ENCODE measurements at places on chromosomes 1 and 21.
A peak's percentile ranks its signal among the peaks of the same experiment; 100 is the strongest.

- no peak for DNase-seq
These were observed 239.8 kb downstream of the LMX1A start for GRCh38 chr1:165116732-165117131.

DNA sequence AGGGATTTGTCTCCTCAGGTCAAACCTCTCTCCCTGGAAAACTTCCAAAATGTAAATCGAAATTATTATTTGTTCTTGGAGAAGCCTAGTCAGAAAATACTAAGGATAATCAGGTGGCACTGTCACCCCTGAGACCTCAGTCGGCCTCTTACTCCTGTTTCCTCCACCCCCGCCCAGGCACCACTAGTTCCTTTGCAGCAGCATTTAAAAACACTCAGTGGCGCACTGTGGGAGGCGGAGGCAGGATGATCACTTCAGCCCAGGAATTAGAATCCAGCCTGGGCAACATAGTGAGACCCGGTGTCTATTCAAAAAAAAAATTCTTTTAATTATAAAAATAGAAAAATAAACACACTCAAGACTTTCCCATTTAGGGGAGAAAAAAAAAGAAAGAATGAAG is 18.0 kb upstream of the IFNAR2 start:
- DNase-seq = no peak

GRCh38 chr1:62144238-62144831 is 50.3 kb upstream of the L1TD1 start:
- DNase-seq = peak; percentile 12

- no peak for DNase-seq
These were observed 144.5 kb upstream of the L1TD1 start for GRCh38 chr1:62050165-62050564.

- DNase-seq = no peak
These were observed 63.6 kb upstream of the KIF26B start for GRCh38 chr1:245091171-245091621.

GRCh38 chr1:150601540-150601939 is 22.1 kb upstream of the MCL1 start:
- no peak for DNase-seq

DNA sequence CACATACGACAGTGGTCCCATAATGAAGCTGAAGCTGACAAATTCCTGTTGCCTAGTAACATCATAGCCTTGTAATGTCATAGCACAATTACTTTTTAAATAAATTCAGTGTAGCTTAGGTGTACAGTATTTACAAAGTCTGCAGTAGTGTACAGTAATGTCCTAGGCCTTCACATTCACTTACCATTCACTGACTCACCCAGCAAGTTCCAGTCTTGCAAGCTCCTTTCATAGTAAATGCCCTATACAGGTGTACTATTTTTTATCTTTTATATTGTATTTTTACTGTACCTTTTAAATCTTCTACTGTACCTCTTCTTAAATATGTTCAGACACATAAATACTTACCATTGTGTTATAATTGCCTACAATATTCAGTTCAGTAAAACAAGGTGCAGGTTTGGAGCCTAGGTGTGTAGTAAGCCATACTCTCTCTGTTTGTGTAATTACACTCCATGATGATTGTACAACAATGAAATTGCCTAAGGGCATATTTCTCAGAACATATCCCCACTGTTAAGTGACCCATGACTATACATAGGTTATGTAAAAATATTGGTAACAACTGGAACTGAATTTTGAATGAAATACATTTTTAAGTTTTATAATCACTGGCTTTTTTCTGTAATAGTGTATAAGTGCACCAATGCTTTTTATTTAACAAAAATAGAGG is 33.5 kb upstream of the ADAM30 start:
- no peak for DNase-seq

DNA sequence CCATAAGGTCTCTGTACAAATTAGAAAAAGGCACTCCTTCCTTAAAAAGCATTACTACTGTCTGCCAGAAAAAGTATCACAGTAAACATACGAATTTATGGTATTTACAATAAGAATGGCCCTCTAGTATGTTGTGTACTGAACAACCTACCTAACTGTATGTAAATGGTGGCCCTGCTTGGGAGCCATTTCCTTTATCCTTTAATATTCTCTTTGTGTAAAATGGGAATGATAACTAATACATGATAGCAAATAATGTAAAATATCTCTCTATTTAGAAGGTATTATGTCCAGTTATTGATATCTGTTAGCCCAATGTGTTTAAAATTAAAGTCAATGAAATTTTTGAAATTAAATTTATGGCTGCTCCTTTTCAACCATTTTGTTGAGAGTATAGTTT is 5.2 kb downstream of the DR1 start:
- DNase-seq = no peak

GRCh38 chr1:161066694-161067093 is 3.0 kb downstream of the ARHGAP30 start:
- DNase-seq = no peak

GRCh38 chr1:228851193-228851592 is 115.9 kb downstream of the RHOU start:
- no peak for DNase-seq

GRCh38 chr1:152049291-152050083 is 12.7 kb upstream of the S100A11 start:
- DNase-seq = no peak

DNA sequence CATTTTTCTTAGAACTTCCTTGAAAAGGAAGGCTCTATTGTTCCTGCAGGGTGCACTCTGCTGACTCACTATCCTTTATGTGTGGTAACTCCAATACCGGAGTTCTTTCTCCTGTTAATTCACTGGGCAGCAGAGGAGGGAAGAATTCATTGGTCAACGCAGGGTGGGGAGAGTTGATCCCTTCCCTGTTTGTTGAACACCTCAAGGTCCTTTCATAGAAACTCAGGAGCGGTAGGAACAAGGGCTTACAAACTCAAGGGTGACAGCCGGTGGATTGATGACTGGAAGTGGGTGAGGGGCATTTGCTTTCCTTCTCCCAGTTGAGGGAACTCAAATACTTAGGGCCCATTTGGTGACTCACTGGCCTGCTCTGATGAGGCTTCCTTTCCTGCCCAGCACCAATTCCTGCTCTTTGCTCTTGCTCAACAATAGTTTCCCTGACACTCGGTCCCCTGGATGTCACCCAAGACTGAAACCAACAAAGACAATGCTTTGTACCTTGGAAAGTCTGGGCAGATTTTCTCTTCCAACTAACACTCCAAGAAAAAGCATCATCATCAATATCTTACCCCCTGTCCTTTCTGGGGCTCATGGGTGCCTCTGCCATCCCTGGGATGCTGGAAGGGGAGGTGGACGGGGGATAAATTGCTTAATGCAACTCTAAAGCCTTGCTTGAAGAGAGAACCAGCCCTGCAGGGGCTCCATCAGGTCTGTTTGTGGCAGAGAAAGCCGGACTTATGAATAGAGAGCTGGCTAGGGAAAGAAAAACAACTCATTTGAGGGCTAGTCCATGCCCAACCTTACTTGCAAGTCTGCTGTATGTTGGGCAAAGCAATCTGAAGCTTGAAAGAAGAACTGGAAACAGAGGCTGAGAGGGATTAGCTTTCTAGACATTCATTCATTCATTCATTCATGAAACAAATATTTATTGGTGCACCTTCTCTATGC is 9.3 kb downstream of the SLC26A9 start:
- DNase-seq = no peak

DNA sequence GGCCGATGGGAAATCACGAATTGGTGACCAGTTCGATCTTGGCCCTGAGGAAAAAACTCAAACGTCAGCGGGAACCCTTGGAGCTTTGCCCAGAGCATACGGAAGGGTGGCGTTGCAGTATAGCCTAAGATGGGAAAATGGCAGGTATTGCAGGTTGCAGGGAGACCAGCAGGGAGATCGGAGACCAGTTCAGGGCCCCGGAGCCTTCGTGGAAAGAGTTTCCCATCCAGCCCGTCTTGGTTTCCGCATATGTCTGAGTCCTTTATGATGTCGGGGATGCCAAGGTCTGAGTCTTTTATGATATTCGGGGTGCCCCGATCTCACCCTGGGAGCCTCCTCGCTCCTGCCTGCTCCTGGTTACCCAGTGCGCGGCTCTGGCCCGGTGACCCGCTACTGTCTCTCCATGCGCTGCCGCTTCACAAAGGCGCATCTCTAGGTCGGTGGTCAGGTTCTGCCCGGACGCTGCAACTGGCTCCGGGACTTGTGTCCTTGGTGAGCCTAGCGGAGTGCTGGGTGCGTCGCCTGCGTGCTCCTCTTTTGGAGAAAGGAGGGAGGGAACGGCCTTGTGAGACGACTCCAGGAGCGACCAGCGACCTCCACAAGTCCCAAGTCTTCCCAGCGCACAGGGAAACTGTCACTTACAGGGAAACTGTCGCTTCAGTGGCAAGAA is 94.2 kb downstream of the PRKAB2 start:
- no peak for DNase-seq

GRCh38 chr1:184048561-184049240 is 2.8 kb upstream of the TSEN15 start:
- DNase-seq = no peak

- no peak for DNase-seq
These were observed 39.3 kb upstream of the ZBTB18 start for GRCh38 chr1:244011786-244012185.

GRCh38 chr1:247459507-247459906 is 1.6 kb upstream of the OR2B11 start:
- DNase-seq = no peak

DNA sequence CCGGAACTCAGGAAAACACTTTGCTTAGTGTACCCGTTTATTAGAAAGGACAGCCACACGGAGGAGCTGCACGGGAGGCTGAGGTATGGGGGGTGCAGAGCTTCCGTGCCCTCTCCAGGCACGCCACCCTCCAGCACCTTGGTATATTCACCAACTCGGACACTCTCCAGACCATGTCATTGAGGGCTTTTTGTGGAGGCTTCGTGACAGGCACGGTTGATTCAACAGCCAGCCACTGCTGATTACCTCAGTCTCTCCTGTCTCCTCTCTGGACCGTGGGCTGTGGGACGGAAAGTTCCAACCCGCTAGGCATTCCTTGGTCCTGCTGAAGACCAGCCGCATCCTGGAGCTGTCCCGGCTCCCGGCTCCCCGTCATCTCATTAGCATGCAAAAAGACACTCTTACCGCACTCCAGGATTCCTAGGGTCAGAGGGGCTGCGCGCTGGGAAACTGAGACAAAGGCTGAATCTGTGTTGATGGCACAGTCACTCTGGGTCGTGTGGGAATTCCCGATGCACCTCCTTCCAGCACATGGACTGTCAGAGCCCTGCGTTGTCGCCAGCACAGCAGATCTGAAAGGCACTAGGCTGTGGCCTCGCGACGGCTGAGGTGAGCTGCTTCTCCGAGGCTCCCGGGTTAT is 65.6 kb downstream of the PRKCZ start:
- no peak for DNase-seq

GRCh38 chr1:66271216-66271903 is 262.6 kb upstream of the SGIP1 start:
- peak; percentile 32 for DNase-seq

GRCh38 chr1:162019006-162019405 is 4.7 kb downstream of the OLFML2B start:
- DNase-seq = no peak

- DNase-seq = no peak
These were observed 185.1 kb downstream of the FCRL5 start for GRCh38 chr1:157367091-157367739.

DNA sequence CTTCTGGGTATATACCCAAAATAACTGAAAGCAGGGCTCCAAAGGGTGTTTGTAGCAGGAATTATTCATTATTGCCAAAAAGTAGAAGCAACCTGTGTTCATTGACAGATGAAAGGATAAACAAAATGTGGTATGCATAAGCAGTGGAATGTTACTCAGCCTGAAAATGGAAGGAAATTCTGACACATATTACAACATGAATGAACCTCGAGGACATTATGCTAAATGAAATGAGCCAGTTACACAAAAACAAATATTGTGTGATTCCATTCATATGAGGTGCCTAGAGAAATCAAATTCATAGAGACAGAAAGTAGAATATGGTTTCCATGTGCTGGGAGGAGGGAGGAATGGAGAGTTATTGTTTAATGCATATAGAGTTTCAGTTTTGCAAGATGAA is 86.3 kb upstream of the ARTN start:
- DNase-seq = no peak

DNA sequence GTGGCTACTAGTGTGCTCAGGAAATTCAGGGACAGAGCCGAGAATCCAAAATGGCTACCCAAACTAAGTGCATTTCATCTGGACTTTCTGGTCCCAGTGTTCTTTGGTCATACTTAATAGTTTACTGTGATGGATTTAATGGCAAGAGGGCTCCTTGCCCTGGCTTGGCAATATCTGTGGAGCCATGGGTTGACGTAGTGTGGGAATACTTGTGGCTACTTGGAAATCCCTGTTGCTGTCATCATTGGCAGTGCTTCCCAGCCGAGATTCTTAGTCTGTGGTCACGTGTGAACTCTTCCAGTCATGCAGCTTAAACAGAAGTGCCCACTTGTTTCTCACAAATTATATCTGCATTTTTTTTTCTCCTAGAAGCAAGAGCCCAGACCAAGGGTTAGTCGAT is 198.9 kb downstream of the HS2ST1 start:
- no peak for DNase-seq

DNA sequence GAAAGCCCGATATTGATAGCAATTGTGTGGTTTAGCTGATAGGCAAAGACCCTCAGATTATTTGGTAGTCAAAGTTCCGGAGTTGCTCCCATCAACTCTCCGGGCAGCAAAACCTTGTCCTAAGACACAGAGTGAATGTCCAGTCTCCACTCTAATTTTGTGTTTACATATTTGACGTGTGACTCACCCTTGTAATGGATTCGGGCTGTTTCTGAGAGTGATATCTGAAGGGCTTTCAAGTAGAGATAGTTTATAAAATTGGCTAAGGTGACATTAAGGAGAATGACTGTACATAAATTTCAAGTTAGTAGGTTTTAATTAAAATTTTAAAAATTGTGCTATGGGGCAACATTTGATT is 154.2 kb downstream of the CNIH3 start:
- DNase-seq = no peak

DNA sequence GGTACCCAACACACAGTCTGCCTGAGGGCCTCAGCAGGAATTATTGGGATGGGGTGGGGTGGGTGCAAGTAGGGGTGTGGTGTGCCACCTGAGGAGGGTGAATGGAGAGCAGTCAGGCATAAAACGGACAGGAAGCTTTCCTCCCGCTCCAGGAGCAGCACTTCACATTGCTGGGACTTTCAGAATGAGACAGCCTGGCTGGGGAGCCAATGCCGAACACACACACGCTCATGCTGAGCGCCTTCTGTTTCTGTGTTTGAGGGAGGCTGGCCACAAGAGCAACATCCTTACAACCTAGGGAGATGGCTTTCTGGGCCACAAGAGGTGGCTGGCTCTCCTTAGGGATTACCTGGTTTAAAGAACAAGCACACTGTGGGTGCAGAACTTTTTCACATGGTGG is 98.0 kb downstream of the LAMC2 start:
- no peak for DNase-seq

DNA sequence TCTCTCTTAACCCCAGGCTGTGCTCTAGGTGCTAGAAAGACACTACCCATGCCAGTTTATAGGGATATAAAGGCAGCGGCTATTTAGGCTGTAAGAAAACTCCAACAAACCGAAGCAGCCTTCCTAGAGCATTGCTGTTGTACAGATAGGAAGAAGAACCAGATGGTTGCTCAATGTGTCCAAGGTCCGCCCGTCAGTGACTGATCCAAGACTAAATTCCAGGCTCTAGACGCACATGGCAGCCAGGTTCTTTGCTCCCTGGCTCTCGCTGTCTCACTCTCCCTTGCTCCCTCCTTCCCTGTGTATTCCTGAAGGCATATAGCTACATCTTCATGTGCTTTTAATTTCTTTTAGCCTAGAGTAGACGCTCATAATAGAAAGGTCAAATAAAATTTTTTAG is 303.4 kb downstream of the KIF26B start:
- no peak for DNase-seq

GRCh38 chr1:243927381-243927780 is 77.3 kb upstream of the AKT3 start:
- no peak for DNase-seq
